ENCODE measurements at places on chromosomes 3 and 15. TPM values are rescaled to one million over a fixed set of nuclear protein-coding genes. Genes with fewer than 3 reads are reported as not detected.

- DNase-seq: no peak
Measured at GRCh38 chr3:72629191-72629631, 219.0 kb downstream of the SHQ1 start.

DNA sequence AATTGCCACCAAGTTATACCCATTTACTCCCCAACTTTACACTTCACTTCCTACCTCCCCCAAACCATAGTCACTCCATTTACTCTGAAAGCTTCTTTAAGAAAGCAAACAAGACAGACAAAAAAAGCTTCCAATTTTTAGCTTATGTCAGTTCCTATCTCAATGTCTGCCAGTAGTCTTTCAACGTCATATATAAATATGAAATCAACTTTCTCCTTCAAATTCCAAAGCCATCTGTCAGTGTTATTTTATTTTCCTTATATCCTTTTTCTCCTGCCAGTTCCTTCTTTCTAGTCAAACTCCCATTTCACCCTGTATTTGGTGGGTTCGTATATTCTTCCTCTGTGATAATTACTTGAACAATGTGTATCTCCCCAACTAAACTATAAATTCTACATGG, 85.8 kb upstream of the CMC1 start:
- no peak for DNase-seq

CPOX gene
- 13.4 TPM for total RNA-seq

DNA sequence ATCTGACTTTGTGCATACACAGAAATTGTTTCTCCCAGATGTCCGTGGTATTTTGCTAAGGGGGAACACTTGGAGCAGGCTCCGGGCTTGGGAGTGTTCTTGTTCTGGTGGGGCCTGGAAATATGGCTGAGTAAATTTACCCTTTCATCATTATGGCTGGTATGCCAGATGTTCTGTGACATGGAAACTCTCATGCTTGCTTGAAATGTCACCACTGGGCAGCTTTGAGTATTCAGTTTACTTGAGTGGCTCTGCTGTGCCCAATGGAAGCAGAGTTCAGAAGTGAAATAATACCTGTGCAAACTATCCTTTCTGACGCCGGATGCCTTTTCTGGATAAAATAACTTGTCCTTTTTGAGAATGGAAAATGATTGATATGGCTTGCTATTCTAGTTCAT, 283.6 kb upstream of the TPM1 start:
- no peak for DNase-seq

FBXO40 gene
- total RNA-seq: 125 TPM

GRCh38 chr15:89851673-89852341, 37.2 kb upstream of the ANPEP start:
- no peak for DNase-seq

- DNase-seq: peak; percentile 66
Measured at GRCh38 chr3:52831500-52832301, 1.2 kb upstream of the ITIH4 start.

NOX5 gene
- not detected for total RNA-seq

FAM81A gene
- 3.3 TPM for total RNA-seq

APOD gene
- 45.9 TPM for total RNA-seq

DNA sequence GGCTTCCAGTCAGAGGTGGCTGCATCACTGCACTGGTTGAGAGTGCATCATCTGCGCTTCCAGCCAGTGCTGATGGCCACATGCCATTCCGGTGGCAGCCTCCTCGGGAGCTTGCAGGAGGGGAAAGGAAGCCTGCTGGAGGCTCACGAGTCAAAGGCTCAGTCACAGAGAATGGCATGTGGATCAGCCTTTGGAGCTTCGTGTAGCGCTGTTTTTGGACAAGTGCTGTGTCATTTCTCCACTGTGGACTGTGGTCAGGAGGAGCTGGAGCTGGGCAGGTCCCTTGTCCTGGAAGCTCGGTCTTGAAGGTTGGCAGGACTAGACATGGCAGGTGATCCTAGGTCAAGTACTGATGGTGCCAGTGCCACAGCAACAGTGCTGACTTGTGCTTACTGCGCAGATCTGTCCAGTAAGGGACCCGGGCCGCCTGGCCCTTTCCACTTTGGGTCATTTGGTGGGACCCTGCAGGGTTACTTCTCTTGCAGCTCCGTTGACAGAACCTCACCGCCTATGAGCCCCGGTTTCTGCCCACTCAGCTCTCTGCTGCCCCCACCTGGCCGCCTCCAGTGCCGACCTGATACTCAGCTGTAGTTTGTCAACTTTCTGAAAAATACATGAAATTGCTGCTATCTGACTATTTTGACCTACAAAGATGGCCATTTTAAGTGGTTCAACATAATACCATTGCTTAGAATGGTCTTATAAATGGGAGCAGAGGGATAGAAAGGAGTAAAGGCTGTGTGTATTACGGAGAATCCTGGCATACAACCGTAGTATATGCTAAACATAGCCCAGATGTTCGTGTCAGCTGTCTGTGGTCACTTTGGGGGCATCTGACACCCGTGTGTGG, 27.6 kb upstream of the TRPM1 start:
- peak; percentile 88 for DNase-seq

GRCh38 chr3:107153981-107154380, 223.3 kb upstream of the CCDC54 start:
- DNase-seq: no peak

GRCh38 chr15:101138913-101139880, 112.7 kb downstream of the CHSY1 start:
- no peak for DNase-seq

- DNase-seq: no peak
Measured at GRCh38 chr3:156762631-156763185, 63.4 kb upstream of the LEKR1 start.

GRCh38 chr15:68211656-68212320, 6.7 kb upstream of the CALML4 start:
- DNase-seq: no peak

GRCh38 chr3:117754058-117754457, 1044.5 kb downstream of the TUSC7 start:
- DNase-seq: no peak

EHHADH gene
- total RNA-seq: 14.4 TPM

GRCh38 chr3:56812754-56813652, 11.3 kb upstream of the ARHGEF3 start:
- no peak for DNase-seq

GRCh38 chr3:49378249-49378895, 20.2 kb upstream of the GPX1 start:
- DNase-seq: peak; percentile 66

SLC28A2 gene
- not detected for total RNA-seq

- DNase-seq: no peak
Measured at GRCh38 chr3:53238886-53239285, 16.9 kb downstream of the TKT start.

DNA sequence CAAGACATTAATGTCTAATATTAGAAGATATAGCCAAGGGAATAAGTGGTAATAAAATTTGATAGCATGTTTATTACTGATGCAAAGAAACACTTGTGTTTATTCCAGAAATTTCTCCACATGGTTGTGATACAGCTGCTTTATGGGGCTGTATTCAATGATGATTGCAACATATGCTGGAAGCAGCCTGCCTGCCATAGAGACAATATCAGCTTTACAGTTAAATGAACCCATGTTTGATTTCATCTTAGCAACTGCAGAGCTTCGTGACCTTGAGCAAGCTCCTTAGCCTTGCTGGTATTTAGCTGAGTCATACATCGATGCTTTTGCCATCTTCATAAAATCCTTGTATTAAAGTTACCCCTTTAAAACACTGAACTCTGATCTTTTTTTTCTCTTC, 168.1 kb upstream of the STAC start:
- no peak for DNase-seq

MME gene
- 1.9 TPM for total RNA-seq

- DNase-seq: no peak
Measured at GRCh38 chr15:41981371-41982132, 9.2 kb upstream of the EHD4 start.

DNA sequence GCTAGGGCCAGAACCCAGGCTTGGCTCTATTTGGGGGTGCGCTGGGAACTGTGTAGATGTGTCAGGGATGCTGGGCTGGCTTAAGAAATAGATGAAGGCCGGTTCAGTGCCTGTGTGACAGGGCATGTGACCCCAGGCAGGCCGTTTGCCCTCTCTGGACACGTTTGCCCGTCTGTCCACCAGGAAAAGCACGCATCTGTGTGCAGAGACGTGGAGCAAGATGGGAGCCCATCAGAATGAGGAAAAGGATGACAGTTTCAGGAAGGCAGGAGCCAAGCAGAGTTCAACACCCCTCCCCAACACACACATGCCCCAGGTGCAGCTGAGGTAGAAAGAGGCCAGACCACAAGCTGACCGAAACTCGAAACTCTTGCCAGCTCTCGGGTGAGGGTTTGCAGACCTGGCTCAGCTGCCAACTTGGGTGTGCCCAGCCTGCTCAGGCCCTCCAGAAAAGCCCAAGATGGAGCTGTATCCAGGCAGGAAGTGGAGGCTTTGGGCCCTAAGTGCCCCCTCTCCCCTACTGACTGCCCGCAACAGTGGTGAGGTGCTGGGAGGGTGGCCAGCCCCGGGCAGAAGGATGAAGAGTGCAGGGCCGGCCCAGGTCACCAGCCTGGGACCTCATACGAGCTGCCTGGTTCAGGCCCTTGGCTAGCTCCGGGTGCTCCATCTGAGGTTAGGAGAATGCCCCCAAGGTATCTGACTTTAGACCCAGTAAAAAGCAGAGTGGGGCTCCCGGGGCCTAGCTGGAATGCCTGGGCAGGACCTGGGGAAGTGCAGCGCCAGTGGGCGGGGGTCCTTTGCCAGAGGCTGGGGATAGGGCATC, 10.2 kb upstream of the MESP1 start:
- no peak for DNase-seq

GRCh38 chr15:31024330-31024729, 32.9 kb upstream of the MTMR10 start:
- no peak for DNase-seq

CD200 gene
- total RNA-seq: 3.8 TPM

Data from right cardiac atrium (tissue), 5 donors.